ENCODE measurements at places on chromosomes 2 and 18. TPM values are rescaled to one million over a fixed set of nuclear protein-coding genes. Genes with fewer than 3 reads are reported as not detected.

DNA sequence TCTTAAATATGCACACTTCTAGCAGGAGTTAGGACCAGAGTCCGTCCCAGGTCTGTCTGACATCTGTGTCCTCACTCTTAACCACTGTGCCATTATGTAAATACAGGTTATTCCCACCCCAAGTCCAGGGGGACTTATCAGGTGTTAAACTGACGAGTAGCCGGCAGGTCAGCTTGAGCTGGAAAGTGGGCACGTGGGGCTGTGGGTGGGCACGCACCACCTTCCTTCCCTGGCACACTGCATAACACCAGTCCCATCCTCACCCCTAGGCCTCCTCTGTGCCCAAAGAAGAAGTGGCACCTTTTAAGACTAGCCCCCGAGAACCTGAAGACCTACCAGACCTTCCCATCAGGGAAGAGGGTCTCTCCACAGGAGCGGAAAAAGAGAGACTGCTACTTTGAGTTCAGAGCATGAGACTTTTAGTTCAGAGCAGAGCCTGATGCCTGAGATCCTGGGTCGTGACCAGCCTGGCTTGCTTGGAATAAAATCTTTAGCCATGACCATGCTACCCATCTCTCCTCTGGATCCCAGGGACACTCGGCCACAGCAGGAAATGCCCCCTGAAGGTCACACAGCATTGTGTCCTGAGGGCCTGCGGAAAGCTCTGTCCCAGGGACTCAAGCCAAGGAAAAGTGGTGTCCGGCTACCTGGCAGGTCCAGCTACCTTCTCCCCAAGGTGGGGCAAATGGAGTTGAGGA, 62.0 kb downstream of the CIB4 start:
- H3K36me3 ChIP-seq: no peaks in the 10 kb centered on the region
- no peak overlapping the region for H3K27ac ChIP-seq
- peaks cover 6% of the 10 kb centered on the region for H3K4me1 ChIP-seq
- no peaks in the 10 kb centered on the region for H3K27me3 ChIP-seq

The RAX gene
- total RNA-seq: not detected

- H3K27ac ChIP-seq: no peak overlapping the region
- no peaks in the 10 kb centered on the region for H3K27me3 ChIP-seq
- no peaks in the 10 kb centered on the region for H3K36me3 ChIP-seq
- no peaks in the 10 kb centered on the region for H3K4me1 ChIP-seq
- no peak for DNase-seq
- no peak overlapping the region for H3K4me3 ChIP-seq
Observed at GRCh38 chr2:140658760-140659692, 1471.8 kb downstream of the LRP1B start.

DNA sequence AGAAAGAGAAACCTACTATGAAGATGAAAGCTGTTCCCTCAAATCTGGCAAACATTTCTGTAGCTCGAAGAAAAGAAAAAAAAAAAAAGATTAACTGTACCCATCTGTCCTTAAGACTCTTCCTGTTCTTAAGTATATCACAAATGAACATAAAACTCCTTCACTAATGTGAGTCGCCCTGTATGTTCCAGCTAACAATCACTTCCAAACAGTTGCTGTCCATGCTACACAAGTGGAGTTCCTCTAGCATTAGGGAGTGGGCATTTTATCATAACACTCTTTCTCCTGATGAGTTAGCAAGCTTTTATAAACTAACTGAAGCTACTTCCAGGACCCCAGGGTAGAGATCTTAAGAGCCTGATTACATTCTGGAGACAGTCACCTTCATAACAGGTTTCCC, 5.8 kb downstream of the CUL3 start:
- H3K4me1 ChIP-seq: peaks cover 51% of the 10 kb centered on the region
- H3K4me3 ChIP-seq: no peak overlapping the region
- H3K27me3 ChIP-seq: no peaks in the 10 kb centered on the region
- no peaks in the 10 kb centered on the region for H3K36me3 ChIP-seq
- H3K27ac ChIP-seq: no peak overlapping the region
- DNase-seq: no peak

The CCDC68 gene
- total RNA-seq: 2.8 TPM

GRCh38 chr18:69213842-69214241, 186.8 kb upstream of the DOK6 start:
- no peak for DNase-seq
- no peaks in the 10 kb centered on the region for H3K36me3 ChIP-seq
- no peak overlapping the region for H3K4me3 ChIP-seq
- no peaks in the 10 kb centered on the region for H3K4me1 ChIP-seq

GRCh38 chr2:6999211-6999877, 82.1 kb downstream of the RNF144A start:
- no peak for DNase-seq
- no peaks in the 10 kb centered on the region for H3K4me1 ChIP-seq
- H3K27me3 ChIP-seq: no peaks in the 10 kb centered on the region
- peaks cover 8% of the 10 kb centered on the region for H3K36me3 ChIP-seq

The CTLA4 gene
- 6.0 TPM for total RNA-seq

DNA sequence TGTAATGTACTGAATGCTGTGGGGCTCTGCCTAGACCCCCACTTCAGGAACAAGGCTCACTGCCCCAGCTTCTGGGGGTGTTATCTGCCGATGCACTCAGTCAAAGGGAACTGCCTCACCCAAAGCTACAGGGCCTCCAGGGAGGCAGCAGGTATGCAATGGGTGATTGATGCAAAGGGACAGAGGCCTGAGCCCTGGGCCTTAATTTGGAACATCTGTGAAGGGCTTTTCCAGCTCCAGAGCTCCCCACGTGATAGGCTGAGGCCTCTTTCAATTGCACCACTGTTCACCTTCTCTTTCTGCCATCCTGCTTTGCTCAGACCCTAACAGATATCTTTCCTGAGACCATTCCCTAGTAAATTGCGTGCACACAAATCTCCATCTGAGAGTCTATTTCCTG, 131.0 kb downstream of the ATL2 start:
- no peak overlapping the region for H3K27ac ChIP-seq
- H3K36me3 ChIP-seq: no peaks in the 10 kb centered on the region
- no peak overlapping the region for H3K4me3 ChIP-seq
- H3K27me3 ChIP-seq: no peaks in the 10 kb centered on the region

DNA sequence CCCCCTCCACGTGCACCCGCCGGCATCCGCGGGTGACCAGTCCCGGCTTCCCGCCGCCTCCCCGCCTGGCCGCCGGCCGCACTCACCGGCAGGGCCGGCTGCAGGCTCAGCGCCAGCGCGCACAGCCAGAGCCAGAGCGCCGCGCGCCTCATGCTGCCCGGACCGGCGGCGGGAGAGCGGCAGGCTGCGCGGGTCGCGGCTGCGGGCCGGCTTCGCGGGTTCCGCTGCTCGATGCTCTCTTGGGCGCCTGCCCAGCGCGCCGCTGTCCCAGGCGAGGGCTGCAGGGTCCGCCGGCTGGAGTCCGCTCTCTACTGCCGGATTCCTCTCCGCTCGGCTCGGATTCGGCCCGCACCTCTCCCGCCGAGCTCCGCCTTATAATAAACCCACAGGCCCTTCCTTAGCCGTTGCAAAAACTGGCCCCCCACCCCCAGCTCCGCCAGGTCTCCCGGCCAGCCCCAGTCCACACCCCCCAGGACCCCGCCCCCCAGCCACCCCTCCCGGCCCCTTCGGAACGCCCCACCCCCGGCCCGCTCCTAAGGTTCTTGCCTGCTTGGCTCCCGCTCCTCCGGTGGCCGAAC, at the start of gene SDC1:
Gene SDC1, minus strand, starts transcription at position 415 of the 578 bp plus-strand sequence. Its CDS starts 263 bp downstream, at position 152.
- peak within 1 kb of the TSS; percentile 59 for H3K4me3 ChIP-seq
- H3K4me1 ChIP-seq: peaks cover 63% of the 10 kb centered on the region
- H3K36me3 ChIP-seq: no peaks in the 10 kb centered on the region
- no peak for DNase-seq
- H3K27ac ChIP-seq: peak within 1 kb of the TSS; percentile 91

- peaks cover 60% of the 10 kb centered on the region for H3K4me1 ChIP-seq
- no peak for DNase-seq
- no peak overlapping the region for H3K4me3 ChIP-seq
- H3K27ac ChIP-seq: no peak overlapping the region
Observed at GRCh38 chr2:26251893-26252292, 7.2 kb downstream of the HADHB start.

The PTPRM gene
- total RNA-seq: 8.3 TPM

The PLGLB1 gene
- 4.9 TPM for total RNA-seq

The ERMN gene
- total RNA-seq: not detected

- H3K4me1 ChIP-seq: no peaks in the 10 kb centered on the region
- no peak for DNase-seq
- no peaks in the 10 kb centered on the region for H3K36me3 ChIP-seq
- H3K27ac ChIP-seq: no peak overlapping the region
Observed at GRCh38 chr18:2002604-2003003, 568.7 kb downstream of the METTL4 start.

DNA sequence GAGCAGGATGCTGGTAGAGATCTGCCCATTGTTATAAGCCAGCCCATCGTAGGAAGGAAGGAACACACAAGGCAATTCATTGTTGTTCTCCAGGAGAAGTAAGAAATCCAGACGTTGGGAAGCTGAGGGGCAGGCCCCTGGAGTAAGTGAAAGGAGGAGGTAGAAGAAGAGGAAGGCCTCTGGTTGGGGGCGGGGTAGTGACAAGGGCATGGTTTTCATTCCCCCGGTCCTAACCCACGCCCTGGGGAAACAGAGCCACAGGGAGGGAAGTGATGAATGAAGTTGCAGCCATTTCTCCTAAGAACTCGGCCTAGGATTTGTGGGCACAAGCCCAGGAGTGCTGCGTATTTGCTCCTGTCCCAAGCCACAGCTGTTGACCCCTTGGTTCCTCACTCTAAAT, 18.0 kb downstream of the LBH start:
- H3K27ac ChIP-seq: no peak overlapping the region
- H3K4me1 ChIP-seq: peaks cover 50% of the 10 kb centered on the region
- no peak for DNase-seq
- no peak overlapping the region for H3K4me3 ChIP-seq
- no peaks in the 10 kb centered on the region for H3K27me3 ChIP-seq

GRCh38 chr2:188596054-188596453, 304.4 kb downstream of the GULP1 start:
- DNase-seq: no peak
- H3K4me1 ChIP-seq: no peaks in the 10 kb centered on the region
- H3K27ac ChIP-seq: no peak overlapping the region
- no peaks in the 10 kb centered on the region for H3K36me3 ChIP-seq
- H3K4me3 ChIP-seq: no peak overlapping the region
- H3K27me3 ChIP-seq: no peaks in the 10 kb centered on the region

The LBX2 gene
- not detected for total RNA-seq

GRCh38 chr2:129812071-129812470, 167.4 kb upstream of the RAB6C start:
- DNase-seq: no peak
- no peak overlapping the region for H3K4me3 ChIP-seq
- no peaks in the 10 kb centered on the region for H3K27me3 ChIP-seq
- H3K36me3 ChIP-seq: no peaks in the 10 kb centered on the region
- H3K4me1 ChIP-seq: no peaks in the 10 kb centered on the region

The CDH20 gene
- 0.23 TPM for total RNA-seq

The ANKRD12 gene
- total RNA-seq: 13.0 TPM

GRCh38 chr2:7075834-7076233, 158.6 kb downstream of the RNF144A start:
- H3K36me3 ChIP-seq: no peaks in the 10 kb centered on the region
- no peak overlapping the region for H3K27ac ChIP-seq
- no peak overlapping the region for H3K4me3 ChIP-seq
- no peaks in the 10 kb centered on the region for H3K27me3 ChIP-seq

DNA sequence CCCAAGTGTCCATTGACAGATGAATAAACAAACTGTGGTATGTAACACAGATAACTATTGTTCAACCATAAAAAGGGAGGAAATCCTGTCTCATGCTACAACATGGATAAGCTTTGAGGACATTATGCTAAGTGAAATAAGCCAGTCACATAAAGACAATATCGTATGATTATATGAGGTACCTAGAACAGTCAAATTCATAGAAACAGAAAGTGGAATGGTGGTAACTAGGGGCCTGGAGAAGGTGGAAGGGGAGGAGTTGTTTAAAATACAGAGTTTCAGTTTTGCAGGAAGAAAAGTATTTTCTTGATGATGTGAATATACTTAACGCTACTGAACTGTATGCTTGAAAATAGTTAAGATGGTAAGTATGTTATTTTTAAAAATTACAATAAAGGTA, 304.6 kb upstream of the CXCR4 start:
- no peaks in the 10 kb centered on the region for H3K36me3 ChIP-seq
- H3K27ac ChIP-seq: no peak overlapping the region
- H3K4me3 ChIP-seq: no peak overlapping the region
- no peaks in the 10 kb centered on the region for H3K27me3 ChIP-seq

The SRD5A2 gene
- total RNA-seq: not detected

The CCDC195 gene
- not detected for total RNA-seq

- H3K4me1 ChIP-seq: no peaks in the 10 kb centered on the region
- no peak for DNase-seq
- no peaks in the 10 kb centered on the region for H3K36me3 ChIP-seq
- H3K27ac ChIP-seq: no peak overlapping the region
Observed at GRCh38 chr18:59065684-59066083, 74.0 kb upstream of the SEC11C start.

DNA sequence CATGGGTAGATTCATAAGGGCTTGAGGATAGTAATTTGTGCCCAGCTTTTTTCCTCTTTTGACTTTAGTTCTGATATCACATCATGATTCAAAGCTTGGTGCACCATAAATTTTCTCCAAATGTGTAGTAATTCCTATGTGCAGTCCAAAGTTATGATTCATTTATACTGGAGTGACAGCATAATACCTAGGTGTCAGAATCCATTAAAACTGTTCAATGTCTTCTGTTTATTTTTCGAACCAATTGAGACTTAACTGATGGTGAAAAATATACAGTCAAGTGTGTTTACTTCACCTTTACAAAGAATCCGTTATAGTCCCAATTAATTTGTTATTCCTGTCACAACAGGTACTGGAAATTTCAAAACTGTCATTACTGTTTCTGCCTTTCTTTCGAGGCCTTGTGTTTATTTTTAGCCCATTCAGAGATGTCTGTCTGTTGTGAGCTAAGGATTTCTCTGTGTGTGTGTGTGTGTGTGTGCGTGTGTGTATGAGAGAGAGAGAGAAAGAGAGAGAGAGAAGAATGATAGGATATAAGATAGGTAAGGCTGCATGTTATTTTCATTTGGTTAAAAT, 389.7 kb upstream of the ATP5MC3 start:
- H3K27me3 ChIP-seq: no peaks in the 10 kb centered on the region
- no peaks in the 10 kb centered on the region for H3K4me1 ChIP-seq
- no peak overlapping the region for H3K27ac ChIP-seq
- no peaks in the 10 kb centered on the region for H3K36me3 ChIP-seq
- no peak for DNase-seq

DNA sequence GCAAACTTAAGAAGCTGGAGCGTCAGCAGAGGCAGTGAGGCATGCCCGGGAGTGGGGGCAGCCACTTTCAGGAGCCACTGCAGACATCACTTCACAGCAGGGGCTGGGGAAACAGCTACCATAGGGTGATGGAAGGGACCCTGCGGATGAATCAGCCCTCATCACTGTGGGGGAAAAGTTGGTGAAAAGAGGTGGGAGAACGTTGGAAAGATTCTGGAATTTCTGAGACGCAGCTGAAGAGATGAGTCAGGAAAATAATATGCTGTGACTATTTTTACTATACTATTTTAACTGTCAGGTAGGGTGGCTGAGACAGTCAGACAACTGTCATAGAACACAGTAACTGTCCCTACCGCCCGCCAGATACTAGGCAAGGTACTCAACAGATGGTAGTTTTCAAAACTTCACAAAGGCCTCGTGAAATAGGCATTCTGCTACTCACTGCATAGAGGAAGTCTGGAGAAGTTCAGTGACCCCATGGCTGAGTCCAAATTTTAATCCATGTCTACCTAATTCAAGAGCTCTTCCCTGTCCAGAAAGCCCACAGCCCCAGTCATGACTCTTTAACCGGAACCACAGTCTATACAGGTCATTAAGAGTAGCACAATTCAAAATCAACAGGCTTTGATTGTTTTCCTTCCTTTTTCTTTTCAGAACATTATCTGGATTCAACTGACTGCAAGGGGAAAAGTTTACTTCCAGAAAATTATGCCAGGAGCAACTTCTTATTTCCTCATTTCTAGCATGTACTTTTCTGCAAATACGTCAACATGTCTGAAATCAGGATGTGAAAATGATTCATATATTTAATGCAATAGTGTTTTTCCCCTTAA, 39.3 kb upstream of the EPB41L3 start:
- no peak overlapping the region for H3K27ac ChIP-seq
- no peak for DNase-seq
- H3K4me3 ChIP-seq: no peak overlapping the region
- H3K27me3 ChIP-seq: no peaks in the 10 kb centered on the region
